Myocyte (in vitro differentiated cells): ENCODE measurements at places on chromosomes 13 and 19. TPM values are rescaled to one million over a fixed set of nuclear protein-coding genes. Genes with fewer than 3 reads are reported as not detected.

DNA sequence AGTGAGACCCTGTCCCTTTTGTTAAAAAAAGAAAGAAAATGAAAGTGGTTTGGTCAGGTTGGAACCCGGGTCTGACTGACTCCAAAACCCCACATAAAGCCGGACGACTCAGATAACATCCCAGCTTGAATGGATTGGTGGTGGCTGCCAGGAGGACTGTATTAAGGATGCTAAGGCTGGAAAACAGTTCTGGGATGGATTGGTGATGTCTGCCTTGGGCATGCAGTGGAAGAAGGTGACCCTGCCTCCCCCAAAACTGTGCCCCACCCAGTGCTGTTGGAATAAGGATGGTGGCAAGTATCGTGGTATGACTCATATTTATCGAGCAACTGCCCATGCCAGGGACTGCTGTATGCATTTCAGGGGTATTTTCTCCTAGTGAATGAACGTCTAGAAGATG lies 18.5 kb upstream of the COLGALT1 start:
- DNase-seq, result no peak

- DNase-seq, result no peak
Observed at GRCh38 chr19:8208922-8209461, at the start of gene CERS4. TSS of gene CERS4 (plus strand) at chr19:8209370. CDS start at chr19:8251077, 41,707 bp downstream.

- DNase-seq, result peak; percentile 80
Observed at GRCh38 chr19:29098863-29099481, 114.0 kb downstream of the UQCRFS1 start.

GRCh38 chr13:30053939-30054338 lies 203.5 kb upstream of the UBL3 start:
- DNase-seq, result no peak

DNA sequence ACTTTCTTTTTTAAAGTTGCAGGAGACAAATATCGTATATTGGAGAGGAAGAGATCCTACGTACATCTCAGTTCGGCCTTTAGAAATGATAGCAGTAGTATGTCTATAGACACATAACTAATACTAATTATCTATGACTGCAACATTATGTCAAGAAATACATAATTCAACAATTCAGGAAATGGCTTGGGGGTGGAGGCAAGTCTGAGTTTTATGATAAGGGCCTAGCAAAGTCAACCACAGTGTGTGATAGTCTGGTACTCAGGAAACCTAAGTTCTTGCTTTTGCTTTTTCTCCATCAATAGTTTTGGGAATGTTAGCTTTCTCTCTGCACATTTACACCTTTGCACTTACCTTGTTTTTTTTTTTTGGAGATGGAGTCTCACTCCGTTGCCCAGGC lies 27.5 kb upstream of the OBI1 start:
- no peak for DNase-seq

DNA sequence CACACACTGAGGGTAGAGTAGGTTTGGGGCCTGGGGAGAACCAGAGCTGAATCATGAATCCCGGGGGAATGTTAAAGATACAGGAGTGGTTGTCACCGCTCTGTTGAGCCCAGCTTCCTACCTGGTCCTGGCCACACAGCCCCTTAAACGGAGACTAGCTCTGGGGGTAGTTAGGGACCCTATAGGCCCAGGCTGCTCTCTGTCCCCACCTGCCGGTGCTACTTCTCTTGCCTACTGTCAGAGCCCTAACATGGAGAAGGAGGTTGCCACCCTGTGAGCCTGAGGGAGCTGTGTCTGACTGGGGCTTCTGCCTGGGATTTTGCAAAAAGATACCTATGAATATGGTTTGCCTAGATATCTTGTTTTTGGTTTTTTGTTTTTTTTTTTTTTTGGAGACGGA lies 36.6 kb upstream of the ZNF429 start:
- no peak for DNase-seq

DNA sequence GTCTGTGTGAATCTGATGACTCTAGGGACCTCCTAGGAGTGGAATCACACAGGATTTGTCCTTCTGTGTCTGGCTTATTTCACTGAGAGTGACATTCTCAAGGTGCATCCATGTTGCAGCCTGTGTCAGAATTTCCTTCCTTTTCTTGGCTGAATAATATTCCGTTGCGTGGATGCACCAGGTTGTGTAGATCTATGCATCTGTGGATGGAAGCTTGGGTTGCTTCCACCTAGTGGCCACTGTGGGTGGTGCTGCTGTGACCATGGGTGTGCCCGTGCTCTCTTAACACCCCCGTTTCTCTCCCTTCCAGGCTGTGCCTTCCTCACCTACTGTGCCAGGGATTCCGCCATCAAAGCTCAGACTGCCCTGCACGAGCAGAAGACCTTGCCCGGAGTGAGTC lies 26.2 kb downstream of the CELF5 start:
- DNase-seq, result no peak

GRCh38 chr19:56269348-56269747 lies 3.2 kb upstream of the EDDM13 start:
- no peak for DNase-seq

GRCh38 chr19:34508540-34508939 lies 27.0 kb downstream of the WTIP start:
- no peak for DNase-seq

GRCh38 chr19:28905996-28906395 lies 307.0 kb downstream of the UQCRFS1 start:
- peak; percentile 59 for DNase-seq

GRCh38 chr13:99980201-99980823 lies 1.3 kb upstream of the ZIC2 start:
- peak; percentile 76 for DNase-seq

Gene ELF1
- 21.5 and 25.0 TPM in 2 replicates for total RNA-seq

Gene WASF3
- 12.5 and 16.1 TPM in 2 replicates for total RNA-seq

Gene CUL4A
- 108 and 130 TPM in 2 replicates for total RNA-seq

Gene VAV1
- total RNA-seq, result not detected in 2 replicates
